ENCODE measurements at places on chromosomes 1 and 21.
A peak's percentile ranks its signal among the peaks of the same experiment; 100 is the strongest.

- DNase-seq = peak; percentile 32
Observed at GRCh38 chr1:160726498-160727315, 12.3 kb upstream of the SLAMF7 start.

- DNase-seq = no peak
Observed at GRCh38 chr1:228313536-228314277, 92.9 kb downstream of the TRIM11 start.

- no peak for DNase-seq
Observed at GRCh38 chr1:158681606-158682005, 4.9 kb downstream of the SPTA1 start.

DNA sequence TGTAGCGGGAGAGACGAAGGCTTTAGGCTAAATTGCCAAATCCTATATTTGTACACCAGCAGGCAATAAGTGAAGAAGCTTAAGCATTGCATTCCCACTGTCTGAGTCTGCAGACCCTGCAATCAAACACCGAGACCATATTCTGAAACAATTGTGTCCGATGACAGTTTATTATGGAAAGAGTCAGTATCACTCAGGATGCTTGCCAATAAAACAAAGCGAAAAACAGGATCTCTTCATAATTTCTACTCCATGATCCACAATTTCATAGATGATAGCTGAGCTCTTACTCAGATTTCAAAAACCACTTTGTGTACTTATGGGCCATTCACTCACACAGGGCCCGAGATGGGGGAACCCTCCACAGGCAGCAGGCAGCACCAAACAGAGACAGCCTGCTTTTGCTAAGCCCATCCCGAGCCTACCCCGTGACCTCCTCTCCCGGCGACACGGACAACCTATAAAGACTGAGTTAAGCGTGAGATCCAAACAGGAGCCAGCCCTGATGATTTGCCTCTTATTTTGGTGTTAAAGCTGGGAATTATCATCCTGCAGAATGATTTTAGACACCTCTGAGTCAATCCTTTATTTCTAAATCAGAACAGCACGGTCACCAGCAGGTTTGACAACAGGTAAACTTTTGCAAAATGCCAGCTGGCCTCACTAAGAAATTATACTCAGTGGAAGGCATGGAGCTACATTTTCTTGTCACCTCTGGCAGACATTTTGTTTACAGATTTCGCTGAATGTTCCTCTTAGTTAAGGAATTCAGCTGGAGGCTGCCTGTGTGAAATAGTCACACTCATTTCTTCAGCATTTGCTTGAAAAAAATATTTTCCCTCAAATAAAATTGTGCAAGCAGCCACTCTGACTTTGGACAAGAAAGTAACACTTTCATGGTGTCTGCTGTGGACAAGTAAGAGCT, 212.4 kb downstream of the GPATCH2 start:
- no peak for DNase-seq

- DNase-seq = no peak
Observed at GRCh38 chr1:232597721-232598120, 32.2 kb downstream of the SIPA1L2 start.

DNA sequence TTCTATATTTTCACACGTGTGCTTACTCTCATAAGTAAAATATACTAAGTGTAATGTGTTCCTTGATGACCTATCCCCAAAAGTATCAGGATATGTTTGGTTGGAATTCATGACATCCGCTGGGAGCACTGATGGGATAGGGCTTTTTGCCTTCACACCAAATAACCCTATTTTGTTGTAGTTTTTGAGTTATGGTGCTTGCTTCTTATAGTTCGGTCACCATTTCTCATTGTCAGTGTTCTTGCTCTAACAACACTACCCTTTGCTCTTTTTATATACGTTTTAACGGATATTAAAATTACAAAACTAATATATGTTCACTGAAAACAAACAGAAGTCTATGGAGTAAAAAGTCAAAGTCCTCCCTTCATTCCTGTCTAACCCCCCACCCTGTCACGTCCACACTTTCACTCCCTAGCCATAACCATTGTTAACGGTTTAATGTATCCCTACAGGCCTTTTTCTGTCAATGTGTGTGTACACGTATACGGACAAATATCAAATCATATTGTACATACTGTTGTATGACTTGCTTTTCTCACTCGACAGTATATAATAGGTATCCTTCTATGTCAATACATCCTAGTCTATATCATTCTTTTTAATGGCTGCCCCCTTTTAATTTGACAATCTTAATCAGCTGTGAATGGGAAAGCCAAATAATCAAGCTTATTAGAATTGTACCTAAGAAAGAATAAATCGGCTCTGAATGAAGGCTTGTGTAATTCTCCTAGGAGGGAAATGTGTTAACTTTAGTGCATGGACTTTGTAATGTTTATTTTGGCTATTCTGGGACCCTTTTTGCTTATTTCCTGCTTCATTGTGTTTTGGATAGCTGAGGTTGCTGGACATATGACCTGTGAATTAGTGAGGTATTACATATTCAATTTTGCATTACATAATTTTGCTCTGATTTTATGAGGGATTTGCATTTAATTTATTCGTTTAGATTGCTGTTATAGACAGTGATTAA, 3.5 kb upstream of the RNF220 start:
- no peak for DNase-seq

DNA sequence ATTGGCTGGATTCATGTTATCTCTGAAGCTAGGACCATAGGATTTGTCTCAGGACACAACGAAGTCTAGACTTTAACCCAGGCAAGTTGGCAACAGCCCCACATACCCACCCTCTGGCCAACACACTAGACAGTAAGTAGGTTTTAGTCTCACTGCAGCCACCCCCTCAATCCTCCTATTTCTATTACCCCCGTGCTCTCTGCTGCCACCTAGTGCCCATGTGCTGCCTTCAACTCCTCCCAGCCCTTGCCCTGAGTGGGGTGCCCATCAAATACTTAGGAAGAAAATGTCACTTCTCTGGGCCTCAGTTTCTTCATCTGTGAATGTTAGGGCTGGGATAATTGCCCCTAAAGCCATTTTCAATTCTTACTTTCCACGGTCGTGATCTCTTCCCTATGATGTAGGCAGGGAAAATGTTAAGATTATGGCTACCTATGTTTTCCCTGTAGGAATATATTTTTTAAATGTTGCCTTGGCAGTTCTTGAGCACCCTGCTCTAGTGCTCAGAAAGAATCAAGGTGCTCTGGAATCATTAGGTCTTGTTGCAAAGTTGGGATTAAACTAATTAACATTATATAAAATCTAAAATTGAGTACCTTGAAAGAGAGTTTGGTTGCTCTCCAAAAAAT, 213.0 kb downstream of the LMX1A start:
- no peak for DNase-seq

DNA sequence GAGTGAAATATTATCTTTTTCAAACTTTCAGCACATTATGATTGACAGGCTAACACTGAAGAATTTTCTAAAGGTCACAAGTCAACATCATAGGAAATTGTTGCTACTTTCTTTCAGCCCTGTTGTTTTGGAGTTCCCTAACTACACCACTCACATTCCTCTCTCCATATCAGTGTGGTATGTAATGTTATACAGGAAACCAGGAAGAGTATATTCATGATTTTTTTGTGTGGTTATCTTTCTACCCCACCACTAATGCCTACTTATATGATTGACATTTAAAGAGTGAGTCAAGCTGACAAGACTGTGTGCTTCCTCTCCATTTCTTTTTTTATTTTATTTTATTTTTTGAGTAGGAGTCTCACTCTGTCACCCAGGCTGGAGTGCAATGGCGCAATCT, 47.8 kb upstream of the PRDM2 start:
- DNase-seq = no peak

GRCh38 chr1:182823220-182823619, 15.9 kb upstream of the DHX9 start:
- no peak for DNase-seq

DNA sequence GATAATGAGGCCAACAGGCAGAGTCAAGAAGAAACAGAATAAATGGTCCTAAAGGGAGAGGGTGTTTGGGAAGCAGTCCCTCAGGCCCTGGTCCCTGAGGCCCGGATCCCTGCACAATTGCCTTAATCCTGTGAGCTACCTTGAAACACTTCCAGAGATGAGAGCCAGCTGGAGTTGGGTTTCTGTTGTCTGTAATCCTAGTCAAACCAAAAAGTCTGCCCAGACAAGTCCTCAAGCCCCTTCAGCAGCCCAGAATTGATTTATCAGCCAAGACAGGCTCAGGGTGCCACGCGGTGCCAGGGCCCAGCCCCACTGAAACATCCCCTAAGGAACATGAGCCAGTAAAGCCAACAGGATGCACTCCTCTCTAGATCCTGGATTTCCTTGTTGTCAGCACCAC, 16.4 kb upstream of the CLSTN1 start:
- DNase-seq = no peak

GRCh38 chr1:203462878-203463277, 12.7 kb upstream of the PRELP start:
- no peak for DNase-seq

GRCh38 chr21:39854572-39854971, 12.7 kb upstream of the PCP4 start:
- no peak for DNase-seq

GRCh38 chr1:1784933-1785332, 6.7 kb upstream of the NADK start:
- no peak for DNase-seq

- no peak for DNase-seq
Observed at GRCh38 chr1:22376976-22377375, 74.7 kb upstream of the ZBTB40 start.

DNA sequence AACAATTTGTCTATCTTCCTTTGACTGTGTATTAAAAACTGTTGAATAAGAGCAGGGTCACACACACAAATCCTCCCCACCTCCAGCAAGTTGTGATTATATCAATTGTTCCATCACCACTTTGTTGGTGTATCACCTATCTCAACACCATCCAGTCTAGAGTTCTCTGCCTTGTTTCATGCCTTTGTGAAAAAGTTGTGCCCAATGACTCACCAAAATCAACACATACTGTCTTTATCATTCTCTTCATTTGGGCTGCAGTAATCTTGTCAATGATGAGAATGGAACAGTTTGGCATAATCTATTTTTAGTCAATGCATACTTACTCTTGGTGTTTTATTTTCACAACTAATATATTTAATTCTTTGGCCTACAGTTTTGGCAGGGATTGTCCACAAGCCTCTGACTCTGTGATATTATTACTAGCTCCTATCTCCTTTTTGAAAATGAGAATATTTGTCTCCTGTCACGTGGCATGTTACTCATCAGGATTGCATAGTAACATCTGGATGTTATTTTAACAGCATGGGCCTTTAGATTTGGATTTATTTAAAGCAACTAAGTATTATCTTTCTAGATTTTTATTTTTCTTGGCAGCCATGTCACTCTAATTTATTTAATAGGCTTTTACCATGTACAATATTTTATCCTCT, 5.1 kb downstream of the C1orf87 start:
- DNase-seq = no peak

DNA sequence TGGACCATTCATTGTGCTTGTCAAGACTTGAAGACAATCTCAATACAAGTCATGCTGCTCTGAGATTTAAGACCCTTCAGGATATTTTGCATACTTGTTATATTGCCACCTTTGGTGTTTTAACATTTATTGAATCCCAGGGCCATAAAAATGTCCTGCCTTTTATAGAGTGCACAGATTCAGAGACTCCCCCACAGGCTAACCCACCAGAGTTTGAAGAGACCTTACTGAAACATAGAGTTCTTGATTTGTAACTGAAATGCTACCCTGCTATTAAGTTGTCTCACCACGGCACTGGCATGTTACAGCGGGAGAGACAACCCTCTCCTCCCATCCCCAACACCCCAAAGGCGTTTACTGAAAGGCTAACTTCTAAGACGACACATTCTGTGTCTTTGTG, 313.9 kb upstream of the USP24 start:
- no peak for DNase-seq

DNA sequence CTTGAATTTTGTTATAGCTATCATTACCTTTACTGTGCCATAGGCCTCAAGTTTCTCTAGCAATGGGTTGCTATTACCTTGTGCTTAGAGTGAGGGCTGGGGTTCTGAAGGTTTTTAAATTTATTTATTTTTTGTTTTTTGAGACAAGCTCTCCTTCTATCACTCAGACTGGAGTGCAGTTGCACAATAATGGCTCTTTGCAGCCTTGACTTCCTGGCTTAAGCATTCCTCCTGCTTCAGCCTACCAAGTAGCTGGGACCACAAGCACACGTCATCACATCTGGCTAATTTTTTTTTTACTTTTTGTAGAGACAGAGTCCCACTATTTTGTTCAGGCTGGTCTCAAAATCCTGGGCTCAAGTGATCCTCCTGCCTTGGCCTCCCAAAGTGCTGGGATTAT, 41.5 kb downstream of the SNX27 start:
- no peak for DNase-seq

GRCh38 chr1:218850367-218850766, 323.3 kb upstream of the LYPLAL1 start:
- no peak for DNase-seq

- no peak for DNase-seq
Observed at GRCh38 chr1:7931446-7931812, 9.2 kb downstream of the TNFRSF9 start.

DNA sequence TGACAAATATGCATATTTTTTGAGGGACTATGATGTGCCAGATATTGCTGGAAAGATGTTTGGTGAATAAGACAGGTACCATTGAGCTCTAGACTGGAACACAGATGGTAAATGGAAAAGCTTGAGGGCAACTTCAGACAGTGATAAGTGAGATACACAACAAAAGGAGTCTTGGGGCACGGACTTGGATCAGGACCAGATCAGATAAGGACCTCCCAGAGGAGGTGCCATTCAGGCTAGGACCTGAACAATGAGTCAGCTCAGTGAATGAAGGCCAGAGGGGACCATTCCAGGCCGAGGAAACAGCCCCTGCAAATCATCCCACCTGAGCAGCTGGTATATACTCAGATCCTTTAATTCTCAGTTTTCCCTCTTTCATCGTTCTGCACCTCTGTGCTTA, 1.8 kb upstream of the KCNJ15 start:
- DNase-seq = no peak

GRCh38 chr1:119141020-119141424, 569 bp upstream of the WARS2 start:
- peak; percentile 8 for DNase-seq

DNA sequence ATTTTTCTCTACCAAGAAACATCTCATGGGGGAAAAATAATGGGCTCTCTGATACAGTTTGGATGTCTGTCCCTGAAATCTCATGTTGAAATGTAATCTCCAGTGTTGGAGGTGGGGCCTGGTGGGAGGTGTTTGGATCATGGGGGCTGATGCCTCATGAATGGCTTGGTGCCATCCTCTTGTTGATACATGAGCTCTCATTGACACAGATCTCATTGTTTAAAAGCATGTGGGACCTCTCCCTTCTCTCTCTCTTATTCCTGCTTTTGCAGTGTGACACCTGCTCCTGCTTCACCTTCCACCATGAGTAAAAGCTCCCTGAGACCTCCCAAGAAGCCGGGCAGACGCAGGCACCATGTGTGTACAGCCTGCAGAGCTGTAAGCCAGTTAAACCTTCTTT, 332.5 kb upstream of the NRIP1 start:
- no peak for DNase-seq

Measured in T-helper 9 cell (primary cell).